T follicular helper cell (primary cell): ENCODE measurements at places on chromosomes 1 and 21.

DNA sequence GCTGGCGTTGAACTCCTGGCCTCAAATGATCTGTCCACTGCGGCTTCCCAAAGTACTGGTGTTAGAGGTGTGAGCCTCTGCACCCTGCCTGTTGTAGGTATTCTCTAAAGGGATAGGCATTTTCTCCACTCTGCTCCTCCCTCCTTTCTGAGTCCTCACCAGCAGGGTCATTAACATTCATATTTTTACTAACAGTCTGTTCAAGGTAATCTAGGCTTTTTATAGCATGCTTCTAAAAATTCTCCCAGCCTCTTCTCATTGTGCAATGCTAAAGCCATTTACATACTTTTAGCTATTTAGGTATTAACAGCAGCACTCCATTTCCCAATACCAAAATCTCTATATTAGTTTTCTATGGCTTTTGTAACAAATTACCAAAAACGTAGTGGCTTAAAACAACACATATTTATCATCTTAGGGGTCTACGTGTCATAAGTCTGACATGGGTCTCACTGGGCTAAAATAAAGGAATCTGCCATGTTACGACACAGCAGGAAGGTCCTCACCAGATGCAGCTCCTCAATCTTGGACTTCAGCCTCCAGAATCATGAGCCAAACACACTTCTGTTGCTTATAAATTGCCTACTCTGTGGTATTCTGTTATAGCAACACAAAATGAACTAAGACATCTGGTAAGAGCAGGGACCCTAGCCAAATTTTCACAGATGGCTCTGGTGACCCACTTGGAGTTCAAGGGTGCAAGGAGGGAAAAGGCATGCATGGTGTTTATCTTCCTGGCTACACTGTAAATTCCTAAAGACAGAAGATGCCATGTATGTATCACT lies 2.9 kb upstream of the SLC2A7 start:
- DNase-seq: no peak

- no peak for DNase-seq
Observed at GRCh38 chr1:3578433-3578805, 32.9 kb downstream of the MEGF6 start.

GRCh38 chr1:30476911-30477459 lies 246.4 kb downstream of the MATN1 start:
- DNase-seq: no peak

GRCh38 chr21:45465611-45466329 lies 60.8 kb downstream of the COL18A1 start:
- no peak for DNase-seq

GRCh38 chr1:220809187-220809550 lies 22.5 kb downstream of the MTARC1 start:
- DNase-seq: no peak

DNA sequence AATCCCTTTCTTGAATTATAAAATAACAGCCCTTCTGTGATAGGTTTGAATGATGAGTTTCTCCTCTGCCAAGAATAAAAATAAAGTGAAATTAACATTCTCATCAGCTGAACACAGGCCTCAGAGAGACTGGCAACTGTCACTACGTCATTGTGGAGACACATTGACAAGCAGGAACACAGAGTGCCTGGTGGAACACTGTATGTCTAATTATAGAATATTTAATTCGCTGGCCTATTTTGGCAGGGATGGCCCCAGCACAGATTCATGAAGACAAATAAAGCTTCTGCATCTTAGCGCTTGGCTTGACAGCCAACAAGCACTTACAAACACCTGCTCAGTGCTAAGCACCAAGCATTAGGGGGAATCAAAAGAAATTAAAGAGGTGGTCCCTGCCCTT lies 52.0 kb upstream of the SMYD2 start:
- DNase-seq: no peak

DNA sequence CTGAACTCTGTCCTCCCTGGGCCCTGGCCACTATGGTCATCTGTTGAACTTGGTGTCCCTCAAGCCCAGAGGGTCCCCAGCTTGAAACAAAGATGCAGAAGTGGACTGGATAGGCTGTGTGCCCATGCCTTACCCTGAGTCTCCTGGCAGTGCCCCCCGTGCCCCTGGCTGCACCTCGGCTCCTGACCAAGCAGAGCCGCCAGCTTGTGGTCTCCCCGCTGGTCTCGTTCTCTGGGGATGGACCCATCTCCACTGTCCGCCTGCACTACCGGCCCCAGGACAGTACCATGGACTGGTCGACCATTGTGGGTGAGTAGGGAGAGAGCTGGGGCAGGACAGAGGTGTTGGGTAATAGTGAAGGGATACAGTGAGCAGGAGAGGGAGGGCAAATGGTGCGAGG lies 10.7 kb downstream of the TIE1 start:
- no peak for DNase-seq

- no peak for DNase-seq
Observed at GRCh38 chr1:97603218-97603617, 317.6 kb downstream of the DPYD start.

DNA sequence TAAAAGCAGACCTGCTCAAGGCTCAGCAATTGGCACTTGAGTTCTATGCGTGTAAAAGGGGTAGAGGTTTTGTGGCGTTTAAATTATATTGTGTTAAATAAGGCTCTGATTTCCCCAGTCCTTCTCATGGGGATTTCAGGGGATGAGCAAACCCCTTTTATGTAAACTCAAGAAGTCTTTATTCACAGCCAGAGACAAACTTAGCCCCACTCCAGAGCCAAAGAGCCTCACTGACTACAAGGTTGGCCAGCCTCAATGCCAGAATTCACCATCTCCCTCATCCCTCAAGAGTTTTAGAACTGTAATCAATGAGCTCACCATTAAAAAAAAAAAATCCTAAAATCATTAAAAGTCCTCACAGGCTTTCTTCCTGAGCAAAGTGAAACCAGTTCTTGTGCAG lies 107.8 kb downstream of the SLC30A10 start:
- DNase-seq: no peak

DNA sequence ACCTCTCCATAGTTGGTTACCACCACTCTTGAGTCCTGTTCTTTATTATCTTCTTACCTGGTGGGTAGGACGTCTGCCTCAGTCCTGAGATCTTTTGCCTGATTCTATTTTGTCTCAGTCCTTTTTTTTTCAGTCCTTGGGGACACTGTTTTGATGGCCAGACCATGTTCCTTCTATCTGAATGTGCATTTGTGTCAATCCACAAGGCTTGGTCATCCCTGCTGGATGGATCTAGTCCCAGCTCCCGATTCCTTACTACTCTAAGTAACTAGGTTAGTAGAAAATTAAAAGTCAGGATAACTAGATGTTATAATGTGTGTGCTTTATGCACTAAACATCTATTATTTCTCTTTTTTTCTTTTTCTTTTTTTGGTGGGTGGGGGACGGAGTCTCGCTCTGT lies 28.1 kb upstream of the AK4 start:
- DNase-seq: no peak

- DNase-seq: no peak
Observed at GRCh38 chr1:41738006-41738405, 180.7 kb downstream of the HIVEP3 start.
